H7 (cell line): ENCODE measurements at places on chromosomes 2 and 18.

DNA sequence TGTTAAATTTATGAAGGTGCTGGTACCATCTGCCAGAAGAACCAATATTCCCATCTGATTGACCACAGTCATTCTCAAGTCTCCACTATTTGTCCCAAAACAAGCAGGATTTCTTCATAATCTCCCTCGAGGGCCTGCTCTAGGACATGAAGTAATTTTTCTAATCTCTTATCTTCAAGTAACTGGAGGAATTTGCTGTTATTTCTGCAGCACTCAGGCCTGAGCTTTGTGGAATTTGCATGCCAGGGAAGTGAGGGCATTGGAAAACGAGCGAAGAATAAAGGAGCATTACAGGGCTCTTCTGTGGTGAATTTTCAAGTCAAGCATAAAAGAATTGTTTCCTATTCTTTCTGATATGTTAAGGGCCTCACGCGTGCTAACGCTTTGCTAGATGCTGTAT is 161.2 kb upstream of the EPAS1 start:
- no peak for DNase-seq

- DNase-seq: no peak
These were observed 37.3 kb downstream of the USP14 start for GRCh38 chr18:195651-196050.

DNA sequence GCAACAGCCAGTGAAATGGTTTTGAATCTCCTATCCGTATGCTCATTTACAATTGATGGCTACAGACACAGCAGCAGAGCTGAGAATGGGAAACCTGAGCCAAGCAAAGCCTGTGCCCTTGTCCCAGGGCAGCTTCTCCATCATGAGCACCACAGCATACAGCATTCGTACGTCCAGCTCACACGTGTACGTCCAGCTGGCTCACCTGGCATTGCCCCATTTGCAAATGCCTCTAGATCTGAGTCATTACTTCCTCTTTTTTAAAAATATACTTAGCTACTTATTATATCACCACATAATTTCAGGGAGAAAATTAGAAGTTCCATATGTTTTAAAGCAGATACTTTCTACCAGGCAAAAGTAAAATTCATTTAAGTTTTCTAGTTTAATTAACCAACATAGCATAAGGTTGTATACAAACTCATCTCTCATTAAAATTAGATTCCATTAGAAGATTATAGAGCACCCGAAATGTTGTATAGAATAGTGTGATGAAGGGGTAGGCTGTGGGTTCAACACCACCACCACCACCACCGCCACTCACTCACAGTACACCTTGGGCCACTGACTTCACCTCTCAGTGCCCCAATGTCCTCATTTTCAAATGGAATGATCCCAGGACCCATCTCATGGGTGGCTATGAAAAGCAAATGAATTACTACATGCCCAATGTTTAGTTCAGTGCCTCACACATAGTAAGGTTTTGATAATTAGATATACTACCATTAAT is 31.4 kb upstream of the TMEM177 start:
- DNase-seq: no peak

DNA sequence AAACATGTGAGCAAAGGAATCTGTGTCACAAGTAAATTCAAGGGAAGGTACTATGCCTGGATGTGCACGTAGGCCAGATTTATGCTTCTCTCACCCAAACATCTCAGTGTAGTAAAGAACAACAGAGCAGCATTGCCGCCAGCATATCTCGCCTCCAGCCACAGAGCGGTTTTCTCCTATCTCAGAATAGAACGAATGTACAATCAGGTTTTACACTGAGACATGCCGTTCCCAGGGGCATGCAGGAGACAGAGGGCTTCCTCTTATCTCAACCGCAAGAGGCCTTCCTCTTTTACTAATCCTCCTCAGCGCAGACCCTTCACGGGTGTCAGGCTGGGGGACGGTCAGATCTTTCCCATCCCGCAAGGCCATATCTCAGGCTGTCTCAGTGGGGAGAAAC is 175.3 kb downstream of the RPIA start:
- DNase-seq: no peak

- no peak for DNase-seq
These were observed 700.5 kb upstream of the CHAC2 start for GRCh38 chr2:53067056-53067455.

GRCh38 chr2:189685540-189686229 is 11.2 kb downstream of the ANKAR start:
- DNase-seq: peak; percentile 17

DNA sequence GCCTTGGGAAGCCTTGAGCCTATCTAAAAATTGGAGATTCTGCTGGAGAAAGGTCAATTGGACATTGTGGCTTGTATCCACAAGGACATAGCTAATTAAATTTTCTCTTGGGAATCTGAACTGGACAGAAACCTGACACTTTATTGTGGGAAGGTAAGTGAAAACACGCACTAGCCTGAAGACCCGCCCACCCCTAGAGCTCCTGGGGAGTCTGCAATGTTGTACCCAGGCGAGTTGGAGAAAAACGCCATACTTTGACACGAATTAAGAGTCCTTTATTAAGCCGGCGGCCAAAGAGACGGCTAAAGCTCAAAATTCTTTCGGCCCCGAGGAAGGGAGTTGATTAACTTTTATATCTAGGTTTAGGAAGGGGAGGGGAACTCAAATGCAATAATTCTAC is 1.2 kb upstream of the ZNF892 start:
- peak; percentile 34 for DNase-seq

DNA sequence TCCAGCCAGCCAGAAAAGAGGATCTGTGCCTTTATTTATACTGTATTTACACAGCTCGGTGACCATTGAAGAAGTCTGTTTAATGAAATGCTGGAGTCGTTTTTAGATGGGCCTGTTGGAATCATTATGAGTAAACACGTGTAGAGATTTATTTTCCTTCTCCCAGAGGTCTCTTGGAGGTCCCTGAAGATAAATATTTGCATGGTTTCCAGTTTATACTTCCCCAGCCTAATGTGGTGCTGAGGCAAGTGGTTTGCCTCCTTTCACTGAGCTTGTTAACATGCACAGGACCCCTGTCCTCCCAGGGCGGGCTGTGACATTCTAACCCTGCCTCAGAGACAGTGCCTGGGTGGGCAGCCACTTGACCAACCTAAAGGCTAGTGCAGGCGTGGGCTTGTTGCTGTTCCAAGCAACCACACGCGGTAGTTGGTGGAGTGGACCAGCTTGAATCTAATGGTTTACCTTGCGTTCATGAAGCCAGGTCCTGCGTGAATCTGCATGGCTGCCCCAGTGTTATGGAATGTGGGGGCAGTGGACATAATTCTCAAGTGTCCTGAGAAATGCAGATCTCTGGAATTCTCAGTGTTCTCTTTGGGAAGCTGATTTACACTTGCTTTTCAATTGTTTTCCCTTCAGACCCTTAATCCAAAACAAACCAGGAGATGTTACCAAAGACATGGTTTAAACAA is 130.2 kb upstream of the DLX2 start:
- no peak for DNase-seq

GRCh38 chr2:48479915-48480314 is 50.0 kb upstream of the STON1 start:
- no peak for DNase-seq

DNA sequence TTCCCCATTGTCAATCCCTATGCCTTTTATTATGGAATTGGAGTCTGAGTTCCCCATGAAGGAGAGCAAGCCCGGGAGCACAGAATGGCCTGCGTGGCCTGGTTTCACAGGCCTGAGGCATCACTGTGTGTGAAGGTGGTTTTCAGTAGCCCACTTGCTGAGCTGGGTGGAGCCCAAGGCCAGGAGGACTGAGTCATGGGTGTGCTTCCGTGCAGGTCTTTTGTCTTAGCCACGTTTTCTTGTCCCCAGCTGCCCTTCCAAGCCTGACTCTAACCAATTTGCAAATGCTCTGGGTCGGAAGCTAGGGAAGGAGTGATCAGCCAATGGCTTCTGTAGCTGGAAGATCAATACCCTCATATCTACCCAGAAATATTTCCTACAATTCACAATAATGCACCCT is 119.2 kb downstream of the MAPK4 start:
- no peak for DNase-seq

- no peak for DNase-seq
These were observed 28.3 kb downstream of the BARD1 start for GRCh38 chr2:214781226-214781625.

DNA sequence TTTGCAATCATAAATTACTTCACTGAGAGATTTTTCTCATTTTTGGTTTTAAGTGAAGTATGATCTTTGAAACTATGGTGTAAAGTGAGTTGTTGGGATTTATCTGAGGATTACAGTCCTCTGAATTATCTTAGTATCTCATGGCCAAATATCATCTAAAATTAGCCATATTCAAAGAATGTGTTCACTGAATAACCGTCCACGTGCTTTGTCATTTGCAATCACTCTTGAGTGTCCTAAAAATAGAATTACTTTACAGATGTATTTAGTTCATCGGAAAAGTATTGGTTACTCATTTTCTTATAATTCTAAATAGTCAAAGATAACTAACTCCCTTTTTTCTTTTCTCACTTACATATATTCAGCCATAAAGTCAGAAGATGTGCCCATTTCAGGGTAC is 141.2 kb downstream of the RTN4 start:
- DNase-seq: no peak

DNA sequence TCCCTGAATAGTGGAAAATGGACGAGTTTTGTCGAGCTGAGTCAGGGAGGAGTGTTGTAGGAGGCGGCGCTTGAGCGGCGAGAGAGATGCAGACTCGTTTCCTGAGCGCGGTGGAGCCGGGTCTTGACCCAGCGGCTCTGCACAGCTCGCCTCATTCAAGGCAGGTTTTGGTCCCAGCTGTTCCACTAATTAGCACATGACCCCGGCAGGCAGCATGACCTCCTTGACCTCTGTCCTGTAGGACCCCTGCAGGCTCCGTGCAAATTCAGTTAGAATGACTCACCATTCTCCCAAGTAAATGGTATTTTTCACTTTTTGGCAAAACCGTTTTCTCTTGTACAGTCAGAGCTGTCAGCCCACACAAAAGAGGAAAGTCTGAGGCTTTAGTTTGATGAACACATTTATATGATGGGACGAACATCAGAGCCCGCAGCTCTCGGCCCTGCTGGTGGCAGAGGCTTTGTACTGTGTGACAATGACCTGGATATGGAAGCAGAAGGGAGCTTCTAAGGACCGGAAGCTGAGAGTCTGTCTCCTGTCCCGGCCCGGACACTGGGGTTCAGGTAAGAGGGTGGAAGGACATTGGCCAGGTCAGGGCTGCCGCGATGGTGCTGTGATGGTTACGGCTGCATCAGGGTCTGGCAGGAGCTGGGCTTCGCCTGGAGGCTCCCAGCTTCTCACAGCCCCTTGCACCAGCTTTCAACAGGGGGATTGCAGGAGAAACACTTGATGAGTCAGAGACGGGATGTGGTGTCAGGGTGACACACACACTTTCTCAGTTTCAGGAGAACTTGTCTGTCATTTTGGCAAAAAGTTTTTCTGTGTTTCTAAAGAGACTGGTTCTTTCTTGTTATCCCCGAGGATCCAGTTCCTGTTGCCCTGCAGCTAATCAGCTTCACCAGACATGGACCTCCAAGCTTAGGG is 29.9 kb upstream of the ALKAL2 start:
- peak; percentile 70 for DNase-seq

GRCh38 chr18:37161491-37161890 is 332.6 kb downstream of the KIAA1328 start:
- no peak for DNase-seq
